ENCODE measurements at places on chromosomes 6 and 20. TPM values are rescaled to one million over a fixed set of nuclear protein-coding genes. Genes with fewer than 3 reads are reported as not detected.

The SEMG1 gene
- not detected for total RNA-seq

DNA sequence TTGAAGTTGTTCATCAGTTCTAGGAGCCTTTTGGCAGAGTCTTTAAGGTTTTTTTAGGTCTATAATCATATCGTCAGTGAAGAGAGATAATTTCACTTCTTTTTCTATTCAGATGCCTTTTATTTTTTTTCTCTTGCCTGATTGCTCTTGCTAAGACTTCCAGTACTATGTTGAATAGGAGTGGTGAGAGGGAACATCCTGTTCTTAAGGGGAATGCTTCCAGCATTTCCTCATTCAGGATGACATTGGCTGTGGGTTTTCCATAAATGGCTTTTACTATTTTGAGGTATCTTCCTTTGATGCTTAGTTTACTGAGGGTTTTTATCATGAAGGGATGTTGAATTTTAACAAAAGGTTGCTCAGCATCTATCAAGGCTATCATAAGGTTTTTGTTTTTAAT is 109.5 kb downstream of the CLVS2 start:
- no peak for DNase-seq

The GNRH2 gene
- total RNA-seq, result not detected

The SLC26A8 gene
- 0.13 TPM for total RNA-seq

GRCh38 chr6:30912746-30913520 is 1.1 kb upstream of the VARS2 start:
- no peak for DNase-seq

DNA sequence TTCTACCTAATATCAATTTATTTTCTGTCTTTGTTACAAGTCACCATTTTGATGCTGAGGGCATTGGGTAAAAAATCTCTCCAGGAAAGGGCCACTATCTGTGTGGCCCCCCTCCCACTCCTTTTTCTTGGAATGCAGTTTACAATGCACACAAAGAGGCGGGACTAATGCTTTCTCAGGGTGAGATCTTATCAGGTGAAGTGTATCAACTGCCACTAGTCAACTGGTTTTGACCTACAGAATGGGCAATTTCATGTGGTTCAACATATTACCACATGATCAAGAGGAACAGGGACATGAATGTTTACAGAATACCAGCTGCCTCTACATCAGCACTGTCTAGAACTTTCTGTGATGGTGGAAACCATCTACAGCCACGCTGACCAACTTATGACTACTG is 3.7 kb downstream of the RRBP1 start:
- DNase-seq, result no peak

The CLIC1 gene
- 131 TPM for total RNA-seq

The MOCS1 gene
- 22.1 TPM for total RNA-seq

- DNase-seq, result no peak
These were observed 253.0 kb downstream of the QKI start for GRCh38 chr6:163667372-163668060.

The CST5 gene
- total RNA-seq, result not detected

GRCh38 chr20:49104365-49104648 is 58.2 kb downstream of the CSE1L start:
- DNase-seq, result no peak

DNA sequence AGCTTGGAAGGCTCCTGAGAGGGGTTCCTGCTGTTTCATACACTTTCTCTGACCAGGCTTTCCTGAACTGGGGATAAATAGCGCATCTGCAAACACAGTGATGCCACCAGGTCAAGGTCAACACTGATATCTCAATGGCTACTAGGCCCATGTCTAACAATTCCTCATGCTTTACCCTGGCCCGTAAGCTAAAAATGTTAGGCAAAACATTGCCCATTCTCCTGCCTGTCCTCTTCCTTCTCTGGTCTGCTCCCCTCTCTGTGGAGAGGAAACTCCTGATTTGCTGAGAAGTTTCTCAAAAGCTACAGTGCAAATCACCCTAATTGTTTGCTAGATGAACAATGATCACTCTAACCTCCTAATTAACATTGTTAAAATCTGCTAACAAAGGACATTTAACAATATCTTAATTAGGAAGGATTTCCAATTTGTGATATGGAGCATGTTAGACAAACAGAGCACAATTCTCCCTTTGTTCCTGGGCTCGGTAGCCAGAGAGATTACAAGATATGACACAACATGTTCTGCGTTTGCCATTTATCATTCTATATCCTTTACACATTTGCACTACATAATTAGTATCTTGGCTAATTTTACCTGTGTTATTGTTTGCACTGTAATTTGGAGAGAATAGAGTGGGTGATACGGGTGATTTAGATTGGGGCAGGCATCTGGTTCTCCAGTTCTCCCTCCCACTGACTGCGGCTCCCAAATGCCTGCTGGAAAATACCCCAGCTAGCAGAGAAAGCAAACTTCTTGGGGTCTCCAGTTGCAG is 266.8 kb downstream of the CD83 start:
- no peak for DNase-seq

DNA sequence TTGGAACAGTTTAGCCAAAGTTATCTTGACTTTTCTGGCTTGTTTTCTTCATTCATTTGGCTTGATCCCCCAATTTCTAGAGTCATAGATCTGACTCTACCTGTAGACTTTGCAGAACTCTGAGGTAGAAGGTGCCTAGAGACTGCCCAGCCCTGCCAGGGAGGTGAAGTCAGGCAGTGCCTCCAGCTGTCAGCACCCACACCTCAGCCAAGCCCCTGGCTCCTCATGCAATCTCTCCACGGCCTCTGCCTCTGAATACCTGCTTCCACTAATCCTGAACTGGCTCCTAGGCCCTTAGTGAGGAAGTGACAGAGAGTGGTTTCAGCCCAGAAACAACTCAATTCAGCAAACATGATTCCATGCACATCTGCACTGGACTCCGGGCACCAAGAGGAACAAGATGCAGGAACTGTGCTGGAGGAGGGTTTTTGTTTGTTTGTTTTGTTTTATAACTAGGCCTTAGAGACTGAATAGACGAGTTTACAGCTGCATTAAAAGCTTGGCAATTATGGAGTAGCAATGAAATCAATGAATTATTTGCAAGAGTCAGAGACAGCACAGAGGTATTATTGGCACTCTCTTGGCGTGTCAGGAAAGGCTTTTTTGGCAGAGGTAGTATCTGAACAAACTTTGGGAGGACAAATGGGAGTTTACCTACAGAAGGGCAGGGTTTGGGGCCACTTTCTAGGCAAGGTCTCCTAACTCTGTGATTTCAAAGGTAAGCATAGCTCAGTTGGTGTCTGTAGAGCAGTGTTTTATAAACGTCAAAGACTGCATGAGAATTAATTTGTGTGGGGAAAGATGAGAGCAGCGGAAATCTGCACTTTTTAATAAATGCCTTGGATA is 25.2 kb downstream of the TGM3 start:
- no peak for DNase-seq

GRCh38 chr20:61976644-61977418 is 88.8 kb downstream of the TAF4 start:
- peak; percentile 57 for DNase-seq

The RAET1L gene
- total RNA-seq, result not detected

DNA sequence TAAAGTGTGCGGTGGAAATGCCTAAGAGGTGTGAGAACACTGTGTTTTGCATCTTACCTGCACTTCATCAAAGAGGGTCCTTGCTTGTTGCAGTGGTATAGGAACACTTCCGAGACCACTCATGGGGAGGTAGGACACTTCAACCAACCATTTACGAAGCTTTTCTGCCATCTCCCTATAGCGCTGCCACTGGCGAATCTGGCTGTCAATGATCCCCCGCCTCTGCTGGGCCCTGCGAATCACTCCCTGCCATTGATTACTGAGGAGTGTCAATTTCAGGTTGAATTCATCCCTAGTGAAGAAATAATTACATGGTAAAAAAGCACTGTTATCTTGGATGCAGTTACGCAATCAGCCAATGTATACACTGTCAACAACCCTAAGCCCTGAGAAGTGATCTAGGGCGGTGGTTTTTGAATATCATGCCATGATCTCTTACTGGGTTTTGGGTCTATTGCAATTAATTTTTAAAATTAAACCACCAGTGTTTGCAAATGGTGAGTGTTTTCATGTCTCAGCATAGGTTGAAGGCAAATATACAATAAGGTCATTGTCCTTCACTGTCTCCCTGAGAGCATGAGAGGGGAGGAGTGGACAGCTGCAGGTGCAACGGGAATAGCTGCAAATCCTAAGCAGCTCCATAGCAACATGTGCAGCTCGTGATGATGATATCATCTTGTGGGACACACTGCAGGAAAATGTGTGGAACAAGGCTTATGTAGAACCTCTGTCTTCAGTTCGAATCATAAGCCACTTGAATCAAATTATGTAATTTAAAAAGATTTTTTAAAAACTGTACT is 400.6 kb downstream of the ESR1 start:
- no peak for DNase-seq

GRCh38 chr6:73579851-73580246 is 59.0 kb upstream of the EEF1A1 start:
- DNase-seq, result no peak

- DNase-seq, result no peak
These were observed 309.1 kb downstream of the SOX4 start for GRCh38 chr6:21902628-21903169.

GRCh38 chr6:100261486-100261885 is 203.2 kb downstream of the SIM1 start:
- no peak for DNase-seq

Measured in cardiac septum (tissue), 1 donor.